ENCODE measurements at places on chromosomes 13 and 19.

DNA sequence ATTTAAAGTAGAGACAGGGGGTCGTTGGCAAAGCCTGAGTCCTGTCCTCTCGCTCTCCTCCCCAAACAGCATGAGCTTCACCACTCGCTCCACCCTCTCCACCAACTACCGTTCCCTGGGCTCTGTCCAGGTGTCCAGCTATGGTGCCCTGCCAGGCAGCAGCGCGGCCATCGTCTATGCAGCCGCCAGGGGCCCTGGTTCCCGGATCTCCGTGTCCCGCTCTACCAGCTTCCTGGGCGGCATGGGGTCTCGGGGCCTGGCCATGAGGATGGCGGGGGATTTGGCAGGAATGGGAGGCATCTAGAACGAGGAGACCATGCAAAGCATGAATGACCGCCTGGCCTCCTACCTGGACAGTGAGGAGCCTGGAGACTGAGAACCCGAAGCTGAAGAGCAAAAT is 1117.2 kb upstream of the MIR17HG start:
- no peak for DNase-seq

DNA sequence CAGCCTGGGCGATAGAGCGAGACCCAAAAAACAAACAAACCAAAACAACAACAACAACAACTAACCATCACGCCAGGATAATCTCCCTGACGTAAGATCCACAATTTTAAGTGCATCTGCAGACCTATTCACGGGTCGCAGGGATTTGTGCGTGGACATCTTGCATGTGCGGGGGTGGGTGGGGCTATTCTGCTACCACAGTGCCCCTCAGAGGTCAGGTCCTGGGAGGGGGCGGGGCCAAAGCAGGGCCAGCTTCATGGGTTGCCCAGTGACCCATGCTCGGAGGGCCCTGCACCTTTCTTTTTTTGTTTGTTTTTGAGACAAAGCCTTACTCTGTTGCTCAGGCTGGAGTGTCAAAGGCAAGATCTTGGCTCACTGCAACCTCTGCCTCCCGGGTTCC is 2.6 kb upstream of the CDC42EP5 start:
- DNase-seq, result no peak

- DNase-seq, result peak; percentile 67
Measured at GRCh38 chr13:74306496-74306895, 172.3 kb upstream of the KLF12 start.

DNA sequence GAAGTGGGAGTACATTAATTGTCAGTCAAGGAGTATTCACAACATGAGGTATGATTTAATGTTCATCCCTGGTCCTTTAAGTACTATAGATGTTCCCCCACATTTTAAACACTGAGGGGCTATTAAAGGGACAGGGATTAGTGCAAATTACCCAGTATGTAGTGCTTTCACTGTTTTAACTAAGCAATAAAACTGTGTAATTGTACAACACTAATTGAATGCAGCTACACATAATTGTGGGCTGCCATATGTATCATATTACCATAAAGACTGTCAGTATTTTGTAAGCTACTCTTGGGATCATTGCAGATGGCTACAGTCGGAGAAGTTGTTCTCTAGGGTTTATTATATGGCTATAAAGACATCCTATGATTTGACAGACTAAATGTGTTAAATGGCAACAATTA is 316.6 kb downstream of the DCLK1 start:
- no peak for DNase-seq

DNA sequence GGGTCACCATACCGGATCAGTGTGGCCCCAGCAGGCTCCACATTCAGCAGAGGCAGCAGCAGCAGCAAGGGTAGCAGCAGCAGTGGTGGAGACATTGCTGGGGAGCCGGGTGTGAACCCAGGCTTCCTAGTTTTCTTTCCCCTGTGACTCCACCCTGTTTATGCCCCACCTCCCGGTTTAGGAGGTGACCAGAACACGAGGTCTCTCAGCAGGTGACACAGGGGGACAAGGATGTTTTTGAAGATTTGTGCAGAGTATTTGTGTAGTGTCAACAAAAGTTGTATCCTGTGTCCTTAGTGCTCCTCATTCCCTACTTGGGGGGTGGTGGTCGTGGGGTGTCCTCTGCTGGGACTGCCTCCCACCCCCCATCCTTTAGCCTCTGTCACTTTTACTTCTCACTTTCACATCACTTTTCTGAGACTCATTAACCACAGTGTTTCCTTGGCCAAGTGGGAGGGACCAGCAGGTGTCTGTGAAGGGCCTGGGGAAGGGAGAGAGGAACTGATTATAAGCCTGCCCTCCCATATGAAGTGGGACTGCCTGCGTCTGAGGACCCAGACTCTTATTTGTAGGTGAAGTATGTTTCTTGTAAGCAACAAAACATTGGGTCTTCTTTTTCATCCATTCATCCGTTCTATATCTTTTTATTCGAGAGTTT is 15.6 kb upstream of the KCNC3 start:
- DNase-seq, result no peak

GRCh38 chr19:6100284-6100915 is 9.9 kb downstream of the RFX2 start:
- no peak for DNase-seq

DNA sequence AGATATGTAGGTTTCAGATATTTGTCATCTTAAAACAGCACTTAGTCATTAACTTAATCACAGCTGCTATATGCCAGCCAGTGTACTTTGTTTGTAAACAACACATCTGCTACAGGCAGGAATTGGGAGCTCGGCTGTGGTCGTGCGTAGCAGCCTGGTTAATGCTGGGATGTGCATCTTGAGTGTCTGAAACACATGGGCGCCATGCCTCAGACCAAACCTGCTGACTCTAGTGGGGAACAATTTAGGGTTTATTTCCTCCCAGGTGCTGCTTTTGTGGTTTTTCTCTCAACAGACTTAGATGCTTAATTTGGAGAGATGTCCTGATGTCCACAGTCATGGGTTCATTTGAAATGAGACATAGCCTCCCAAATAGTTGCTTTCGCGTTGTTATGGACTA is 238.5 kb upstream of the TMTC4 start:
- no peak for DNase-seq

GRCh38 chr19:29685326-29685725 is 20.1 kb downstream of the PLEKHF1 start:
- no peak for DNase-seq

- DNase-seq, result no peak
Measured at GRCh38 chr13:42525035-42525504, 48.9 kb upstream of the TNFSF11 start.

DNA sequence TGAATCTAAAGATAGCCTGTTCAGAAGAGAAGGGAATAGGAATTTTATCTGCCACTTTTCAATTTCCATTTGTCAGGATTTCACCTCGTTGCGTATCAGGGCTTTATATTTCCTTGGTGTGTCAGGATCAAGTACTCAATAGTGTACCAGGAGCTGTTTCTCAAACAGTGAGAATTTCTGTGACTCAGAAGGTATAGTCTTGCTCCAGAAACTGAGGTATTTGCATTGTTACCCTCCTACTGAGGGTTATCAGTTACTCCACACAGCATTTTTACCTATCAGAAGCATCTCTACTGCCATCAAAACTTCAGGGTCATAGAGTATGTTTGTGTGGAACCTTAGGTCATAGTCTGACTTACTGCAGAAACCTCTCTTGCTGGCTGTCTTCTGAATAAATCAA is 271.7 kb upstream of the EDNRB start:
- no peak for DNase-seq

DNA sequence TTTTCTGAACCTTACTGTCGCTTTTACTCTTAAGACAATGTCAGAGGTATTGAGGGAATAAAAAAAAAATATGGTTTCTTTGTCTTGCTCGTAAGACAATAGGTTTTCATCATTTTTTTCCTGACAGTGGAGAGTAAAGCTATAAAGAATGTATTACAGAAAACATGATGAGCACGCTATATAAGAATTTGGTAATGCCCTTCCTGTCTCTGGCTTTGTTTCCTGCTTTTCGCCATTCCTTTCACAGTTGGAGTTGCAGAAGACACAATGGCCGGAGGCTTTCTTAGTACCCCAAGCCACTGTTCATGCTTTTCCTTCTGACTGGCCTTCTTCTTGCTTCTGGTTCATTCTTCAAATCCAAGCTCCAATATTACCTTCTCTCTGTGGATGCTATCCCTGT is 101.0 kb upstream of the DACH1 start:
- DNase-seq, result no peak

DNA sequence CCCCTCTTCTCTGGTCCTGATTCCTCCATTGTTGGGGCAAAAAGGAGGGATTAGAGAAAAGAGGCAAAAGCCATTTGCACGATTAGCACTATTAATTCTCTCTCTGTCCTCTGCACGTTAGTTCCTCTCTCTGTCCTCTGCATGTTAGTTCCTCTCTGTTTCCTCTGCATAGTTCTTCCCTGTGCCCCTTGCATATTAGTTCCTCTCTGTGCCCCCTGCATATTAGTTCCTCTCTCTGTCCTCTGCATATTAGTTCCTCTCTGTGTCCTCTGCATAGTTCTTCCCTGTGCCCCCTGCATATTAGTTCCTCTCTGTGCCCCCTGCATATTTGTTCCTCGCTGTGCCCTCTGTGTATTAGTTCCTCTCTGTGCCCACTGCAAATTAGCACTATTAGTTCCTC is 847.2 kb upstream of the GPC6 start:
- no peak for DNase-seq

DNA sequence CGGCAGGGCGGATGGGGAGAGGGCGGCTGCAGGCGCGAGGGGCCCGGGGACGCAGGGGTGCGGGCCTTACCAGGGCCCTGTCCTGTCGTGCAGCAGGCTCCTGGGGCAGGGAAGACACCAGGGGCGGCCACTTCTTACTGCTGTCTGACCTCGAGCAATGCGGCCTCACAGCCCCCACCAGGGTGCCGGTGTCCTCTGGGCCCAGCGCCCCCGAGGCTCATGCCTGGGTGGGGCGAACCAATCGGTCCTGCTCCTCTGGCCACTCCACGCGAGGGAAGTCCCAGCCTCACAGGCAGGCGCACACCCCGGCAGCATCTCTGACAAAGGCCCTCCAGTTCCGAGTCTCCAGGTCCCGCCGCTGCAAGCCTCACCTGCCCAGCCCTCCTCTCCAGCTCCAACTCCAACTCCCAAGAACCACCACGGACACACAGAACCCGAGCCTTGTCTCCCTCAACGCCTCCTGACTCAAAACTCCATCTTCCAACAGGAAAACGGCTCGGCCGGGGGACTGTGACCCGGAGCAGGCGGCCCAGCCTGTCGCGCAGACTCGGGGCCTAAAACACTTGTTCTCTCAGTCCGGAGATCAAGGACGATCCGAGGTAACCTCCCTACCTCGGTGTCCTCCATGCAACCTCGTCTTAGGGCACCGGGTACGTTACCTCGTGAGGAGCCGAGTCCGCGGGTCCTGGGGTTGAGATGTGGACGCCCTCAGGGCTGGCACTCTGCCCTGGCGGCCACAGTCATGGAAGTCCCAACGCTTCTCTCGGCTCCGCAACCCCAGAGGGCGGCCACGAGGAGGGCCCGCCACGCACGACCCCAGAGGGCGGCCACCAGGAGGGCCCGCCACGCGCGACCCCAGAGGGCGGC is 6.5 kb downstream of the FGF22 start:
- no peak for DNase-seq

GRCh38 chr13:48892053-48892687 is 83.5 kb upstream of the FNDC3A start:
- DNase-seq, result no peak

DNA sequence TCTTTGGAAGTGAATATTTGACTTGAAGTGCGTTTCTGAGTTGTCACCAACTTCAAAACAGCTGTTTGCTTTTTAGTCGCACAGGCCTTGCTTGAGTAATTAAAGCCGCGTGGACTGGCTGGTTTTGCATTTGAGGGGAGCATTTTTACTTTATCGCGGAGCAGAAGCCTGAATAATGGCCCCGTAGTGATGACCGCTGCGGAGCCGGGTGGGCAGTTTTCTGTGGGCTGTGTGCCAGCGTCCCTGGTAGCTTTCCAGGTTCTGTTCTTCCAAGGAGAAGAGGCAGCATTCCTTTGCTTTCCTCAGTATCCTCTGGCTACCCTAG is 1.1 kb downstream of the NAA16 start:
- DNase-seq, result no peak
